Midbrain (tissue), 1 donor: ENCODE measurements at places on chromosomes 4 and X.

- DNase-seq: no peak
Observed at GRCh38 chrX:8288590-8288989, 117.5 kb upstream of the VCX2 start.

GRCh38 chr4:134935320-134935719 is 733.7 kb upstream of the PABPC4L start:
- DNase-seq: no peak

DNA sequence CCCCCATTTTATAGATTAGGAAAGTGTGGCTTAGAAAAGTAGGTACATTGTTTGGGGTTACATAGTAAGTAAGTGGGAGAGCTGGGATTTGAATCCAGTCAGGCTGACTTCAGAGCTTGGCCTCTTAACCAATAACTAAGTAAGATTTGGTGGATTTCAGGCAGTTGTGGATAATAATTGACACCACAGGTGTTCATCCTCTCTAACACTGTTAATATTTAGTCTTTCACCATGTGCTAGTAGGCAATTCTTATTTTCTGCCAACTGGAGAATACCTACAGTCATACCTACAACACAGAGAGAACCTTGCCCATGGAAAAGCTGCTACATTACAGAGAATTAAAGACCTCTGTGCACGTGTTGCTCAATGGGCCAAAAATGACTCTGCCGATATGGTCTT is 89.5 kb downstream of the DIAPH2 start:
- no peak for DNase-seq

- DNase-seq: no peak
Observed at GRCh38 chrX:72254816-72255215, 16.0 kb upstream of the ERCC6L start.

GRCh38 chrX:31266203-31267076 is 194.6 kb upstream of the FTHL17 start:
- peak; percentile 10 for DNase-seq

- DNase-seq: no peak
Observed at GRCh38 chr4:72365016-72365415, 204.0 kb downstream of the ADAMTS3 start.
